ENCODE measurements at places on chromosomes 12 and 14. TPM values are rescaled to one million over a fixed set of nuclear protein-coding genes. Genes with fewer than 3 reads are reported as not detected.

- DNase-seq = no peak
Observed at GRCh38 chr14:32692441-32692840, 246.2 kb upstream of the NPAS3 start.

The P2RX2 gene
- 0.55 TPM for total RNA-seq

DNA sequence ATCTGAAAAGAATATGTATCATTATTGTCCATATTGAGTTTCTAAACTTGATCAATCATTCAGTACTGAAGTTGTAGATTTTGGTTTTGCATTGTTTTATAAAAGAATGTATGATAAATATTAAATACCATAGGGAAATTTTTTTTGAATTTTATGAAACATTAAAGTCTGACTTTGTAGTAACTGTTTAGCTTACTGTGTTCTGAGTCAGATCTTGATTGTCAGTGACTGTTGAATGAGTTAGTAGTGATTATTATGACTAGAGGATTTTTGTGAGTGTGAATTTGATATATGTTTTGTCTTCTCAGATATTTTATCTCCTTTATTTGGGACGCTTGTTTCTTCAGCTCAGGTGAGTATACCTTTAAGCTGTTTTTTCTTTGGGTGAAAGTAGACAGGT, 10.1 kb downstream of the TDP1 start:
- no peak for DNase-seq

The SIX1 gene
- 0.14 TPM for total RNA-seq

The ZNF26 gene
- total RNA-seq = 11.4 TPM

GRCh38 chr12:6807170-6807569, 14.5 kb upstream of the GPR162 start:
- DNase-seq = no peak

GRCh38 chr12:51307655-51308593, 16.1 kb downstream of the BIN2 start:
- DNase-seq = no peak

The TAS2R7 gene
- not detected for total RNA-seq

- DNase-seq = no peak
Observed at GRCh38 chr12:106595268-106595667, 12.5 kb downstream of the RFX4 start.

DNA sequence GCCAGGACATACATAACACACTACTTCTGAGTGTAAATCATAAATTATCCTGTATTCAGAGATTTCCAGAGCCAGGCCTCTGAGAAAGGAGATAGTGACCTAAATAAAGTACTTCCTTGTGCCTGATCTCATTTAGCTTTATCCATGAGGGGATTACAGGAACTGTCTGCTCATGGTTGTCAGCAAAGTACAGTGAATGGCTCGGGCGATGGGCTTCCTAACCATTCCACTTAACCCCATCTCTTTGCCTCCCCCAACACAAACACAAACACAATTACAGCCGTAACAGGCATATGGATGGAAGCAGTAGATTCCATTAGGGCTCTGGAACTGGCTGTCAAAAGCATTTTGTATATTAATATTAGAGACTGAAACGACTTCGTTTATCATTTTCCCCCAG, 206.7 kb upstream of the CPNE8 start:
- DNase-seq = no peak

The LRP1-AS gene
- not detected for total RNA-seq

DNA sequence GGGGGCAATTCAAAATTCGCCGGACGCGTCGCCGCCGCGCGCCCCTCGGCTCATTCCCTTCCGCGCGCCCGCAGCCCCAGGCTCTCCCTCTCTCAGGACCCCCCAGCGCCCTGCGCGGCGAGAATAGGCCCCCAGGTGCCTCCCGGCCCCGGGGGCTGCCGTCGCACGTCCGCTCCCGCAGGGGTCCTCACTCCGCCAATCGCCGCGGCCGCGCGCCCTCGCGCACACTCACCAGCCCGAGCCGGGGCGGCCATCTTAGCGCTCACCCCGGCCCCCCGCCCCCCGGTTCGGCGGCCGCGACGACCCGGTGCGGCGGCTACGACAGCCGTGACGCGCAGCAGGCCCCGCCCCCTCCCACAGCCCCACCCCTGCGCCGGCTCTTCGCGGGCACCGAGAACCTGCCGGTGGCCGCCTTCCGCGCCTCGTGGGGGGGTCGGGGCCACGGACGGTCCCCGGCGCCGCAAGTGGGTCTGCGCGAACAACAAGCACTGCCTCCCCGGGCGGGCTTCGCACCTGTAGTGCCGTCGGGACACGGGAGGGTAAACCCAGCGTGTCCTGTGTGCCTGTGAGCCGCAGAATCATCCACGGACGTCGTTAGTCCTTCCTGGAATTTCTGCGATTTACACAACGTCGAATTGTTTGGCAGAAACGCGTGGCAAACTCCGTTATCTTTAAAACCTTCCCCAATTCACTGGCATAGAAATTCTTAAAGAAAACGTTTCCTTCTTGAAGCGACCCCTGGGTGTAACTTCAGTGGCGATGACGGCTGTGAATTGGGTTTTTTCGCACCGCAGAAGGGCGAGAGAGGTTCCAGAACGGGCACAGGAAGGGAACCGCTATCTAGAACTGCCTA, 2.5 kb downstream of the USP44 start:
- peak; percentile 89 for DNase-seq

- no peak for DNase-seq
Observed at GRCh38 chr14:60094306-60094897, 2.7 kb downstream of the PCNX4 start.

- DNase-seq = no peak
Observed at GRCh38 chr12:113145720-113146551, 3.6 kb upstream of the CFAP73 start.

The KCNJ8 gene
- total RNA-seq = 20.9 TPM

- DNase-seq = no peak
Observed at GRCh38 chr12:124663206-124663605, 95.8 kb upstream of the NCOR2 start.

DNA sequence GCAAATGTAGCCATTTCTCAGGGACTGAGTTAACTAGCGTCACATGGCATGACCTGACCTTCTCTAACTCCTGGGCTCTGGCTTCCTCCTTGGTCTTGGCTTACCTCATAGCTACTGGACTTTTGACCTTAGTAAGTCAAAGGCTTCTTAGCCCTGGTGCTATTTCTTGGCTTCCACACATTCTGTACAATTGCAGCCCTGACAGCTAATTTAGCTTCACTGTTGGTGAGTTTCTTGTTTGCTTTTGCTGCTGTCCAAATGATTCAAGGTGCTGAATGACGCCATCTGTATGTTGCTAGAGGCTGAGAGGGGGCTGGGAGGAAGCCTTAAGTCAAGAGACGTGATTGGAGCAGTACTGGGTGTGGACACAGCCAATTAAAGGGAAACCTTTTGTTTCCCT, 202.7 kb downstream of the PRKD1 start:
- DNase-seq = no peak

DNA sequence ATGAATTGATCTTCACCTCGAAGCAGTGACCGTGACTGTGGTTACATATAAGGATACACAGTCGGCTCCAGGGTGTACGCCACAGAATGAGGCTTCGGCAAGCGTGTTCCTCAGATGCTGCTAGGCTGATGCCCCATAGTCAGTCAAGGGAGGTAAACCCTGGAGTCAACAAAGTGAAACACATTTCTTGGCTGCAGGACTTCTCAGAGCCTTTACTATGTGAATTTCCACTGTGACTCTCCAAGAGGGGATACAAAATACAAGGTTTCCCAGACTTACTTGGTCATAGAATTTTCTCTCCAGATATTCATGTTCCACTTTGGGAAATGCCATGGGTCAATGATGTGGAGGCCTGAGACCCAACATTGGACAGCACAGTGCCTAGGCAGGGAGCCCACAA, 260.6 kb downstream of the BCL11B start:
- DNase-seq = no peak

- DNase-seq = no peak
Observed at GRCh38 chr14:68894123-68894522, 85.0 kb downstream of the ACTN1 start.

The AGAP2 gene
- 5.4 TPM for total RNA-seq

DNA sequence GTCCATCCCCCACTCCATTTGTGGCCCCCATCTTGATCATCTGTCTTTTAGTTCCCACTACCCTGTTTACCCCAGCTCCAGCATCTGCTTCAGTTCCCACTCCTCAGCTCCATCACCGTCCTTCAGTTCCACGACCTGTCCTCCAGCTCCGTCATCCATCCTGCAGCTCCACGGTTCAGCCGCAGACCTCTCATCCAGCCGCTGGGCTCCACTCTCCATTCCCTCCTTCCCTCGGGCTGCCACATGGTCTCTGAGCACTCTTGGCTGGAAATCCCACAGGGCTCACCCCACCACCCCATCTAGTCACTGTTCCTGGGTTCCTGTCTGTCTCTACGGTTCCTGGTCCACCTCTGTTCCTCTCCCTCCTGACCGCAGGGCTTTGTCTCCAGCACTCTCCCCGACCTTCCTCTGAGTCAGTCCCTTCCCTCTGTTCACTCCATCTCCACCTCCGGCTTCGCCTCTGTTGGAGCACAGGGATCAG, 3.3 kb upstream of the P3H3 start:
- DNase-seq = no peak

DNA sequence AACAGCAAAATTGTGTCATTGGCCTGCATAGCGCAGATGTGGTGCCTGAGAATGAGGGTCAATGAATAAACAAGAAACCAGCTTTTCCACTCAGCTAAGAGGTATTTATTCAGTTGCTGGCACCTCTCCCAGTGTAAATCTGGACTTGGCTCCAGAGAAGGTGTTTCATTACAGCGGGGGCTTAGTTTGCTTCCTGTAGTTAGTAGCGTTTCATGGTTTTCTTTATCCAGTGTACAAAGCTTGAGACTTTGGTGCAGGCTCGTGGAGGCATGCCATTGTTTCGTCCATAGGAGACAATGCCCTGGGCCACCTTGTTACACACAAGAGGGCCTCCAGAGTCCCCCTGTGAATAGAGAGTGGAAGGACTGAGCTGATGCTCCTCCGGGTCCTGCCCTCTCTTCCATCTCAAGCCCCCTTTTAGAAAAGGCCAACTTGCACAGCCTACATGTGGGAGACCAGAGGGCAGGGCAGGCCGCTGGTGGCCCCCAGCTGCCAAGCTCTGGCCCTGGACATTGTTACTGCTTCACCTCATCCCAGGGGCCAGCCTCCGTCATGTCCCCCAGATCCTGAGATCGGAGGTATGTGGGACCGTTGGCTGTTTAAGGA, 3.0 kb downstream of the GZMB start:
- no peak for DNase-seq

The TMTC1 gene
- 37.4 TPM for total RNA-seq

DNA sequence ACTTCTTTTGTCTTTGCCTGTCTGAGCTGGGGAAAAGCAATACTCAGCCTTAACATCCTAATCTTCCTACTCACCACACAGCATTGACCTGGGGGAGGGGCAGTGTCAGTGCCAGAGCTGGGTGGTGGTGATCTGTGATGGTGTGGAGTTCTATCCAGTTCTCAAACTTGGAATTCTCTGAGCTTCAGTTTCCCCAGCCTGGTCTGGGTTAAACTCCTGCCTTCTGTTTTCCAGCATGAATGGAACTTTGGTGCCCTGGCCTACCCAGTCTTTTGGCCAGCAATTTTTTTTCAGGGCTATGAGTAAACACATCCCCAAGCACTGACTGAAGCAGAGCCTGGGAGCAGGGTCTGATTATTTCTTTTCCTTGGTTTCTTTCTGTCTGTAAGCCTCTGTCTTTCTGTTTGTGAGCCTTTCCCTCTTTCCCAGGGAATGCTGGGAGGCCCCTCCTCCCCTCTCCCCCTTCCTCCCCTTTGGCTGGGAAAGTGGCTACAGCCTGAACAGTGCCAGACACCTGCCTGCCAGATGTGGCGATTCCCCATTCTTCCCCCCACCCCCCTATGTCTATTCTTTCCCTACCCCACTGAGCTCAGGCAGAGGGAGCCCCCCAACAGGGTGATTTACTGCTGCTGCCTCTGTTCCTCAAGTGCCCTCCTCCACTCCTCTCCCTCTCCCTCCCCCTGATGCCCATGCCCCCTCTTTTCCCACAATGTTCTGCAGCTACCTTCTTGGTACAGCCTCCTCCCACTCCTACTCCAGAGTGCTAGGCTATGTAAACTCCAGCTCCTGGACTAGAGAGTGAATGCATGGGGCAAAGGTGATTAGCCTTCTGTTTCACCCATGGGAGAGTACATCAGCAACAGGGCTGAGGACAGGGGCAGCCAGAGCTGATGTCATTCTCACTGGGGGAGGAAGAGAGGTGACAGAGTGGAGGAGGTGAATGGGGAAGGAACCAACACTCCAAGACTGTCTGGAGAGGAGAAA, 11.1 kb downstream of the GPR84 start:
- no peak for DNase-seq

The KRT75 gene
- not detected for total RNA-seq

The GPRC5D gene
- total RNA-seq = not detected

The RHOJ gene
- total RNA-seq = 38.6 TPM

GRCh38 chr12:8638951-8639350, 23.7 kb downstream of the MFAP5 start:
- DNase-seq = no peak

The FSCB gene
- not detected for total RNA-seq

DNA sequence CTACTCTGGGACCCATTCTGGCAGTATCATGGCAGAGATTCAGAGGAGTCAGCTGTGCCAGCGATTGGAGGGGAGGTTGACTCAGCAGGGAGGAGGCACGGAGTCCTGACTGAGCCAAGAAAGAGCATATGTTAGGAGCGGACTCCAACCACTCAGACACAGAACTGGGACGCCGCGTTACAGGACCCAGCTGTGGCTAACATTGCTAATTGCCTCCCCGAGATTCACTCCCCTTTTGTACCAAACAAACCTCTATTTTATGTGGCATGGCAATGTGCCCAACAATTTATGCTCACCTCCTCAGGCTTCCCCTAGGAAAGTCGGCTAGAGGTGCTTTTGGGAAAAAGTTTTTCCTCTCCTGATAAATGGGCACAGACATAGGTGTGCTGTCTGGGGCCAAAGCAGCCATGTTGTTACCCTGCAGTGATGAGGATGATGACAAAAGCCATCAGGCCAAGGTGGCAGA, 15.2 kb upstream of the CLIP1 start:
- peak; percentile 65 for DNase-seq

DNA sequence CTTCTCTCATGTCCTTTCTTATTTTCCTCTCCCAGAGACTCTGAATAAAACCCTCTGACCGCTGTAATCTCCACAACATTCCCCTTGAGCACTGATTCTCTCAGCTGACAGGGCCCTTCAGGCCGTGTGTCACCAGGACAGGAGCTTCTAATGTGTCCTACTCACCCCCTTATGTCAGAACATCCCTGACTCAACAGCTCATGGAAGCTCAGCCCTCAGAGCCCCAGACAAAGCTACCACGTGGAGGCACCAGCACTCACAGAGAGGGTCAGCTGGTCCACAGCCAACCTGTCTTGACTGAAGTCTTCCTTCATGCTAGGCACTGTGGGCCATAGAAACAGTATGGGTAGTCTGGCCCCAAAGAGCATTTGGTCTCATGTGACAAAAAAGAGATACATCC, 49.8 kb downstream of the SMUG1 start:
- no peak for DNase-seq

The RIPK3 gene
- 23.4 TPM for total RNA-seq

Data from upper lobe of right lung (tissue), 1 donor.